Germinal center (tissue), 1 donor: ENCODE measurements at places on chromosomes 4 and X.
A peak's percentile ranks its signal among the peaks of the same experiment; 100 is the strongest.

GRCh38 chrX:85955510-85955909 is 91.8 kb downstream of the CHM start:
- DNase-seq = no peak

DNA sequence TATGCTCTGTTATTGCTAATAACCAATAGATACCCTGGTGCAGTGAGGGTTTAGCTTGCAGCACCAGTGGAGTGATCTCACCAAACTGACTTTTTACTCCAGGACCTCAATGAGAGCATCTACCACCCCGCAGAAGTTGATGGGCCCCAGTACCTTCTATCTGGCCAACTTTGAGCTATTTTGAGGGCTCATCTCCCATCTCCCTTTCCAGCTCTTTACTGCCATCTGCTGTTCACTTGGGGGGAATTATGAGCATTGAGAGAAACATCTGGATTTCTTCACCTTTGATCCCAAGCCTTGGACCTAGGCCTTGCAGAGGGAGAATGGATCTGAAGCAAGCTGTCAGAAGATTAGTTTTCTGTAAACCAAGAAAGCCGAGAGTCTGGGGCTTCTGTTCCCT is 143.6 kb downstream of the TMEM164 start:
- peak; percentile 42 for DNase-seq

DNA sequence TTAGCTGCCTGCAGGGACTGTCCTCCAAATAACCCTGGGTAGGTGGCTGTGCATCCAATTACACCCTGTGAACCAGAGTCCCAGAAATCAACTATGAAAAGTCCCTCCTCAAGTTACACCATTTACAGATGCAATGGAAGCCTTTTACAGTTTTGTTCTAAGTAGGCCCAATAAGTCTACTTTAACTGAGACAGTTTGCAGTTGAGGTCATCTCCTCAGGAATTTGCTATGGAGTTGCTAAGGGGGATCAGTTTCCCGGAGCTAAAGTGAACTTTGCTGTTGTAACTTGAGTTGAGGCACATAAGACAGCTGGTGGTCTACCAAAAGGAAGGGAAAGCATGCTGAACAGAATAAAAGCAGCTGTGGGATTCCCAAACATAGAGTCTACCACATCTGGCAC is 121.6 kb upstream of the STK26 start:
- no peak for DNase-seq

GRCh38 chr4:40577588-40578253 is 51.9 kb downstream of the RBM47 start:
- no peak for DNase-seq

DNA sequence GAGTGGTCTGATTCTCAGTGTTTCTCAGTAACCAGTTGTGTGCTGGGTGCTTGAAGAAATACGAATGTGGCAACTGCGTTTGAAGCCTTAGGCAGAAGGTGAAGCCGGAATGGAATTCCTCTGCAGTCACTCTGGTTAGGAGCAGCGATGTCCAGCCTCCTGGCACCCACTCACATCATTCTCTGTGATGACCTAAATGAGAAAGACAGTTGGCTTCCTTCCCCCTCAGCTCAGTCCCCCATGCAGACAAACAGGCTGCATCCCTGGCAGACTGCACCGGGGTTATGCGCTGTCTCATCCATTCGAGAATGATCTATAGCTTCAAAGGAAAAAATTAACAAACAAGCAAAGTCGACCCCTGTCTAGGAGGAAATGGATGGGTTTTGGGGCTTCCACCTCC is 170.1 kb upstream of the SCML1 start:
- DNase-seq = no peak

- no peak for DNase-seq
Measured at GRCh38 chr4:20356565-20356964, 104.9 kb downstream of the SLIT2 start.

DNA sequence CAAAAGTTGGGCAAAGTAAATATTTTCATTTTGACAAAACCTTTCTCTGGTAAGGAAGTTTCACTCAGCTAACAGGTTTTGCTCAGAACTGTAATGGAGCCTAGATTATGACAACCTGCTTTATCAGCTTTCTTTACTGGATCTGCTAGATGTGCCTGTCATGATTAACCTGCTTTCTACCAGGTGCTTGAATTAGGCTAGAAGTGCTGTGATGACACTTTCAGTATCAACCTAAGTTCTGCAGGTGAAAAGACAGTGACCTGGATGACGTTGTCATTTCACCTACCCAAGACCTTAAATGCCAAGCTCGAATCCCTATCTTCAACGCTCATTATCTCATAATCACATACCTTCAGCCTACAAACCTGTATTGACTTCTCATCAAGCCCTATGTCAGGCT is 1.5 kb upstream of the FAAH2 start:
- DNase-seq = no peak

DNA sequence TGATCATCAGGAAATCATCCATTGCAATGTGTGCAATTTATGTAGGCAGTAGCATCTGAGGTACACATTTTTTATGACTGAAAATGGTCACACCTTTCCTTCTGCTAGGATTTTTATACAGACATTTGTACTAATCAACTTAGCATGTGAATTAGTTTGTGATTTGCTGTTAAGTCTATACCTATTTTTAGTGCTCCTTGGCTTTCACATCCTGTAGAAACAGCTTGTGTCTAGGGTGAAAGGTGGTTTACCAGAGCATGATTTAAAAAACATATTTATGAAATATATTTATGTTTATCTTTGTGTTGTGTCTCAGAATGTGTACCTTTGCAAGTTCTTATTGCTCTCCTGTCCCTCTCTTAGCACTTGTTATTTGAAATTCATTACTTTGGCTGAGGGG is 916.0 kb downstream of the TECRL start:
- no peak for DNase-seq

GRCh38 chr4:5055411-5055810 is 4.1 kb downstream of the STK32B start:
- DNase-seq = no peak

DNA sequence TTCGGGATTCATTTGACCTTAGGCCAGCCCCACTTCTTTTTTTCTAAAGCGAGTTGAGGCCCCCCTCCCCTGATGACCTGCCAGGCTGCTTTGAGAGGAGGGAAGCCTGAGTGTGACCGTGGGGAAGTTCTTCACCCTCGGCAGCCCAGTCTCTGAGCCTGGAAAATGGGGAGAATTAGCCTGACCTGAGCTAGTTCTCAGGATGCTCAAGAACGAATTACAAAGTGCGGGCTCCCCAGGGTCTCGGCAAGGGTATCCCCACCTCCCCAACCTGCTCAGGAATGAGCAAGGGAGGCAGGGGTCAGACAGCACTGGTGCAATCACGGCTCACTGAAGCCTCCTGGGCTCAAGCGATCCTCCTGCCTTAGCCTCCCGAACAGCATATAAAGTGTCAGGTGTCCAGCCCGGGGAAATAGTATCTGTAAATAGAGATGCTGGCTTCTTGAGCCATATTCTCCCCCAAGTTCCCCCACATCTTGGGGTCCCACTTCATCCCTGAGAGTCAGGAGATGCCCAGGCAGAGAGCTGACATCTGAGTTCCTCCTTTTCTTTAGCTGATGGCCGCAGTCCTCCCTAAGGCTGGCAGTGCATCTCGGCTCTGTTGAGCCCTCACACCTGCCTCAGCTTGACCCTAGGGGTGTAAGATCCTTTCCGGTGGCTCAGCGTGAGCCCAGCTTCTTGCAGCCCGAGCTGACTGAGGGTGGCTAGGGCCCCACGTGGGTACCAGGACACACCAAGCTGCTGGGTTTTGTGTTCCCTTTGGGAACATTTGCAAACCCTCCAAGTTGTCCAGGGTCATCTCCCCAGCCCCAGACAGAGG is 1.6 kb downstream of the DUSP9 start:
- DNase-seq = no peak

GRCh38 chrX:11609109-11609508 is 56.6 kb downstream of the ARHGAP6 start:
- no peak for DNase-seq

DNA sequence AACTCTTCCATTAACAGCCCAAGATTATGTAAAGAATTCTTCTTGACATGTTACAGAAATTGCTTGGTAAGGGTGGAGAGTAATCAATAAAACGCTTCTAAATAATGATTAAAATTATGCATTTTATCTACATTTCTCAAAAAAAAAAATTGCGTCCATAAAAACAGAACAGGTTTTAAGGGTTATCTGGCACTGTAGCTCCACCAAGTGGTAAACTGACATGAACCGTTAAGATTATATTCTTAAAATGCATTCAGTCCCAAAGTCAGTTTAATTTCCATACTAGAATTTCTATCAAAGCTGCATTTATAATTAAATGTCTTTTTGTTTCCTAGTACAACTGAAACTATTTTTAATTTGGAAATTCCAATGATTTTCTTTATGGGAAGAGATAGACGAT is 214.0 kb upstream of the UGT8 start:
- DNase-seq = peak; percentile 3

DNA sequence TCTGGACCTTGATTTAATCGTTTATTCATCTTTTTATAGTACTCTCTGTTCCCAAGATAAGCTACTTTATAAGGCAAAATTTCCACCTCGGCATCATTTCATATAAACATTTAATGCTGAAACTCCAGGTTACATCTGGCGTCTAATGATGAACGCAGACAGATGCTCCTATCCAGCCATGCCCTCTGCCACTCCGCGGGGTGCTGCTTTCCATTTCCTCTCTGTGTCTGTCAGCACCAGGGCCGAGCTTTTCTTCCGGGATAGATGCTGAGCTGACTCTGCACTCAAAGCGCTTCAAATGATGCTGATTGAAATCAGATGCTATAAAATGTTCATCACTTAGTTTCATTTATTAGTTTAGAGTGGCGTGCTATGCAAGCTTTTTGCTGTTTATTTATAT is 80.5 kb upstream of the HELT start:
- no peak for DNase-seq

GRCh38 chr4:23881052-23881501 is 8.8 kb downstream of the PPARGC1A start:
- DNase-seq = no peak

- DNase-seq = no peak
Measured at GRCh38 chr4:124177647-124178425, 534.7 kb downstream of the ANKRD50 start.

DNA sequence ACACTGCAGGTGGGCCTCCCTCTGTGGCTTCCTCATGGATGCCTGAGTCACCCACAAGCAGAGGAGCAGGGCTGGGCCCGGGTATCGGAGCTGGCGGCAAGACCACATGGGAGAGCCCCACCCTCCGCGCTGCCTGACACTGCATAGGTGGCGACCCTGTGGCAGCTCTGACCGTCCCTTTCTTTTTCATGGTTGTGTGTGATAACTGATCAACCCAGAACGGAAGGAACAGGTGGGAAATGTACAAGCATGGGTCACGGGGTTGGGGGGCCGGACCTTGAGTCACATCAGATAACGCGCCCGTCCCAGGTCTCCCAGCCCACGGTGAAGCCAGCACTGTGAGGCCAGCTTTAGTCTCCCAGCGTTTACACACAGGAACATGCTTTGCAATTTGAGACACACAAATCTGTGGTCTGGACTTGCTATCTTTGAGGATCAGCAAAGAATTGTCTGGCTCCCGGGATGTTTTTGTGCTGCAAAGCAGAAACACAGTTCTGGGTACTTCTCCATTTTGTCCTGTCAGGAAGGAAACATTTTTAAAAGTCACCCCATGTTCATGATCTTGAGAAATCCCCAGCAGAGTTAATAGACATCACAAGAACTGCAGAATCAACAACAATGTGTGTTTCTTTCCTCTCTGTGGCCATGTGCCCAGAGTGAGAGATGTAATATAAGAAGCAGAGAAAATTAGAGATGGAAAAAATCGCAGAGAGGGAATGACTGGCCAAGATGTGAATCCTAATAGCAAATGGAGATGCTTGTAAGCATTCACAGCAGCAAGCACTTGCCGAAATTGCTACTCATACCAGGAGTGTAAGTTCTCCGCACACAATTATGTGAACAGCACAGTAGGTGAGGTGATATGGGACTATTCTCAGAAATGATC is 70.1 kb upstream of the CBR4 start:
- DNase-seq = peak; percentile 24

GRCh38 chr4:54173281-54173912 is 55.7 kb upstream of the PDGFRA start:
- DNase-seq = no peak
